Myocyte (in vitro differentiated cells): ENCODE measurements at places on chromosomes 5 and 9. TPM values are rescaled to one million over a fixed set of nuclear protein-coding genes. Genes with fewer than 3 reads are reported as not detected.
A peak's percentile ranks its signal among the peaks of the same experiment; 100 is the strongest.

- no peak for DNase-seq
These were observed 3.2 kb downstream of the IRX1 start for GRCh38 chr5:3598769-3599211.

GRCh38 chr9:13467157-13467556 is 187.7 kb upstream of the MPDZ start:
- no peak for DNase-seq

GRCh38 chr9:38226491-38226951 is 157.5 kb upstream of the SHB start:
- DNase-seq, result no peak

- no peak for DNase-seq
These were observed 33.7 kb downstream of the BICD2 start for GRCh38 chr9:92730897-92731296.

- no peak for DNase-seq
These were observed 204.9 kb downstream of the ERCC6L2 start for GRCh38 chr9:96080364-96080763.

DNA sequence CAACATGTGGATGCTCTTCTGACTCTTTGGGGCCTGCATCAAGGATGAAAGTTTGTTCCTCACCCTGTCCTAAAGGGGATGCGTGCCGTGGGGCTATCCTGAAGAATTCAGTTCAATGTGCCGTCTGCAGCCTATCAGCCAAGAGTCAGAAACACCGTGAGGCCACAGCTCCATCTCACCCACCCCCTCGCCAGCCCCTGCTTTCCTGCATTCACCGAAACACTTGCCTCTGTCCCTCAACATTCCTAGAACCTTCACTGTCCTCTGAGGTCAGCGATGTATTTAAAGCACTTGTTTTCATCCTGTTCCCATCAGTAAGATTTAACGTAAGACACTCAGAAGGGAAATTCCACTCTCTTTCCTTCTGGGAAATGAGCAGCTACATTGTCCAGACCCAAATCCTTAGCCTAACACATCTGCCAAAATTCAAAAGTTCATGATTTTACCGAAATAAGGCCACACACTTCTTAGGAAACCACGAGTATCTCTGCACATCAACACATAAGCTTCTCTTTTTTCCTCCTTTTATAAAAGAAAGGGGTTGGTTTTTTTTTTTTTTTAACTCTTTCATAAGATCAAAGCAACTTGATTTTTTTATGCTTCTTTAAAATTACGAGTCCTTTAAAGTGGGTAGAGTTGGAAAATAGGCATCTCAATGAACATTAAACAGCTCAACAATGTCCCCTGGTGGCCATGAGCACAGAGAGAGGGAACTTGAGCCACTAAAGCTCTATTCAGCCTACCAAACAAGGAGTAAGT is 100.7 kb downstream of the SUSD1 start:
- peak; percentile 100 for DNase-seq

- peak; percentile 81 for DNase-seq
These were observed 74.2 kb downstream of the NTNG2 start for GRCh38 chr9:132235894-132236661.

The SMIM15 gene
- 25.4 and 26.6 TPM in 2 replicates for total RNA-seq

DNA sequence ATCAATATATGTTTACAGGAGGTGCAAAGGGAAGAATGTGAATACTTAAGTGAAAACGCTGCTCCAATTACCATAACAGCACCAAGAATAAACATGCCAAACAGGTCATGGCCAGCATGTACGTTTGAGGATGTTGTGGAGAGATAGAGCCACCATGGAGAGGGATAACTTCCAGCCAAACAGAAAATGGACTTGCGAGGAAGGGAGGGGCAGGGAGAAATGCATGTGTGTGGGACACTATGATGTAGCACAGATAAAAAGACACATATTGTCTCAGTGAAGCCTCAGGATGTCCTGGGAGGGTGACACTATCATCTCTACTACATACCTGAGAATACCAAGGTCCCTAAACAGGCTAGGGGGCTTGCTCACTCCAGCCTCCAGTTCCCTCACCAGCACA is 488.9 kb downstream of the SPOCK1 start:
- no peak for DNase-seq

- no peak for DNase-seq
These were observed 2.5 kb upstream of the MSMP start for GRCh38 chr9:35756275-35757225.

DNA sequence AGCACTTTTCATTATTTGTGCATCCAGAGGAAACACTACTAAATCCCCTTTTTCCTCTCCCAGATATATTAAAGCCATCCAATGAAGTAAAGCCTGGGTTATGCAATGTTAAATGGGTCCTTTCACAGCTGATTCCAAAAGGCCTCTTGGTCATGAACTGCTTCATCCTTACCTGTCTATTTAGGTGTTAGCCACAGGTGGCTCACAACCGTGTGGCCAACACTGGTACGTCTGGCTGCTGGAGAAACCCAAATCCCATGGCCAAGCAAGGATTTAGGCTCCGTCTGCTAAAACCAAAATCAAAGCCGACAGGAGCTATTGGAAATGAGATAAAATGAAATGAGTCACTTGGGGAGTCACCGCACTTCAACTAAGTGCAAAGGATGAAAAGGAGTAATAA is 193.9 kb downstream of the ADCY2 start:
- no peak for DNase-seq

The TSSK1B gene
- not detected in 2 replicates for total RNA-seq

The NUP155 gene
- 24.2 and 26.7 TPM in 2 replicates for total RNA-seq

The FBLL1 gene
- total RNA-seq, result 1.0 and 1.4 TPM in 2 replicates

GRCh38 chr9:34457266-34458012 is 931 bp downstream of the FAM219A start:
- peak; percentile 80 for DNase-seq

The SLC46A2 gene
- total RNA-seq, result not detected in 2 replicates

- peak; percentile 9 for DNase-seq
These were observed 11.3 kb downstream of the ANKDD1B start for GRCh38 chr5:75622564-75622963.

DNA sequence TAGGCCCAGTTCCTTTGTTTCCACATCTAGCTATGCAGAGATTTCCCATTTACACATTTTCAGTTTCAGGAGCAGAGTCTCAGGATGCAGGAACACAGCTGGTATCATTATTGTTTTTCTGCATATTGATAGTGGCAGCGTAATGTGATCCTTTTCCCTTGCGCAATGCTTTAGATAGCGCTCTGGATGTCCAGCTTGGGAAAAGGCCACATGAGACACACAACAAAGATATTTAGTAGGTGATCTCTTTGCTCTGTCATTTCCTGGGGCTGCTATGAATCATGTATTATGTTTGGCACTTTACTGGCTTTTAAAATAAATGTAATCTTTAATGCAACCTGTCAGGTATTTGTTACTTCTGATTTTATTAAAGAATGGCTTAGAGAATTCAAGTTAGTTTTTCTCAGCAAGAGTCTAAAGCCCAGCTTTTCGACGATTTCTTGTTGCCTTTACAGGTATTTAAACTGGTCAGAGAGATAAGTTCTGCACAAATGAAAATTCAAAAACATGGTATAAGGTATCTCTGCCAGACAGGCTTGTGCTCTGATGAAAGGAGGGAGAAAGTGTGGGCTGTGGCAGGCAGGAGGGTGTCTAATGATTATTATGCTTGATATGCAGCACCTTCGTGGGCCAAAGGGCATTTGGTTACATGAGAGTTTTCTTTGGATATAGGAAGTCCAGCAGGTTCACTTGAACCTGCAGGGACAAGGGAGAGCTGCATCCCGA is 42.2 kb downstream of the PTTG1 start:
- DNase-seq, result peak; percentile 31

DNA sequence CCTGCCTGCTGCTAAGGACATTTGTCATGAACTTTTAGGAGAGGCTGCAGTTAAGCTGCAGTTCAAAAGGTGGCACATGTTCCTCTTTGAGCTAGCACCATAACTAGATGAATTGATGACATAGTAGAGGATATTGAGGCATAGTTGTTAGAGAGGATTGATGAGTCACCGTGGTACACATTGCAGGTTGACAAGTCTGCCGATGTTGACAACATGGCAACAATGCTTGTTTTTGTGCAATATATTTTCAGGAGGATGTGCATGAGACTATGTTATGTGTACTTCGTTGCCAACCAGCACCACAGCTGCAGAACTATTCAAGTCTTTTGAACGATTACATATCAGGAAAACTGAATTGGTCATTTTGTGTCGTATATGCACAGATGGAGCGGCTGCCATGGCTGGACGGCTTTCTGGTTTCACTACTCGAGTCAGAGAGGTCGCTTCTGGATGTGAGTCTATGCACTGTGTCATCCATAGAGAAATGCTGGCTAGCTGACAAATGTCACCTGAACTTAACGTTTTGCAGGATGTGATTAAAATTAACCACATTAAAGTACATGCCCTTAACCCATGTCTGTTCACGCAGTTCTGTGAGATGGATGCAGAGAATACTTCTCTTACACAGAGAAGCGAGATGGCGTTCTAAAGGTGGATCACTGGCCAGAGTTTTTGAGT is 24.2 kb downstream of the ANP32B start:
- DNase-seq, result no peak

GRCh38 chr5:142215915-142216681 is 107.5 kb downstream of the NDFIP1 start:
- peak; percentile 98 for DNase-seq

The CANX gene
- 522 and 641 TPM in 2 replicates for total RNA-seq

DNA sequence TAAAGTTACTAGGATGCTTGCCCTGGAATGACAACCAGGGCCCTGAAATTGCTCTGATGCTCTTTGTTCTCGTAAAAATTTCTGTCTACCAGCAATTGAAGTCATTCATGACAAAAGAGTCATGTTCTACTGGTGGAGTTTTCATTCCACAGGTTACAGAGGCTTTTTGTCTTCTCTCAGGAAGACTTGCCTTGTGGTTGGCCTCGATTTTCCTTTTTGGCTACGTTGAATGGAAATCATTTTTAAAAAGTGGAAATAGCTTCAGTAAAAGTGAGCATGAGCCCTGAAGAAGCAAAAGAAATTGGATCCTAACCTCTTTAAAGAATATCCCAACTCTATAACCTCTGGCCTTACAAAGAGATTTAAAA is 255.2 kb downstream of the AOPEP start:
- no peak for DNase-seq

- peak; percentile 30 for DNase-seq
These were observed 89.0 kb upstream of the MAP1B start for GRCh38 chr5:72018143-72018803.

- peak; percentile 47 for DNase-seq
These were observed 15.9 kb downstream of the EXD3 start for GRCh38 chr9:137406876-137407589.

The CD274 gene
- total RNA-seq, result 0.78 and 0.94 TPM in 2 replicates

DNA sequence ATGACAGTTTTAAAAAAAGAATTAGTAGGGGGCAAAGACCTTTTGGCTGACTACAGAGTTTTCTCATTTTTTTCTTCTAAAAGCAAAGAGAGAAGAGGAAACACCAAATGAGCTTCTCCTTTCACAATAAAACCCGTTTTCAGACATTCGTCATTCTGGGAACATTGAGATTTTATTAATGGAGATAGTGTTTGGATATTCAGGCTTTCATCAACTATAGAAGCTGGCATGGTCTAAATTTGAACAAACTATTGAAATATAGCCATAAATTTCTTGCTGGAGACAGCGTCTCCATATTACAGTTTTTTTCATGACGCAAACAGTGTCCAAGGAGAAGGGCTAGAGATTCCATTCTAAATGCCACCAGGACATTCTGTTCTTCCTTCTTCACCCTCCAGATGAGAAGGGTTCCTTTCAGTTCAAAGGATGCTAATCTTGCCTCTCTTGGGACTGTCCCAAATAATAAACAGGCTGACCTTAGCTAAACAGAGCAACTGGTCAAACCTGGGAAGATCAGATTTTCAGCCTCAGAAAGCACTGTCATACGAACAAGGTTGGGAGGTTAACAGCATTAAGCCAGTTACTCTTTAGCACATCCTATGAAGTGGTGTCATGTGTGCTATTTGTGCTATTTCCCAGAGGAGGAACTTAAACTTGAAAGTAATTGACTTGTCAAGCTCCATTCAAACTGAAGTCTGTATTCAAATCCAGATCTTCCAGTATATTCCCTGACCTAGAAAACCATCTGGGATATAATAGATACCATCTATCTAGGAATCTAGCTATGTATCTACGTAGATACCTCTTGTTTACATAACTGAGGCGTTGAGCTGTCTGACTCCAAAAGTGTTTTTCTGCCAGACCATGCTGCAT is 125.6 kb downstream of the LPAR1 start:
- no peak for DNase-seq

GRCh38 chr9:83242066-83242465 is 179.1 kb upstream of the RASEF start:
- no peak for DNase-seq

The DIRAS2 gene
- total RNA-seq, result 0.10 and 0.16 TPM in 2 replicates

- no peak for DNase-seq
These were observed 1058.0 kb downstream of the MAT2B start for GRCh38 chr5:164563370-164563769.

GRCh38 chr5:16918156-16918555 is 17.9 kb downstream of the MYO10 start:
- DNase-seq, result no peak

The TAL2 gene
- total RNA-seq, result 2.6 and 10.1 TPM in 2 replicates

The ENG gene
- total RNA-seq, result 10.5 and 12.5 TPM in 2 replicates

- DNase-seq, result no peak
These were observed 4.2 kb downstream of the C1QTNF3 start for GRCh38 chr5:34038838-34039237.

GRCh38 chr5:109997161-109997560 is 307.4 kb downstream of the MAN2A1 start:
- no peak for DNase-seq

DNA sequence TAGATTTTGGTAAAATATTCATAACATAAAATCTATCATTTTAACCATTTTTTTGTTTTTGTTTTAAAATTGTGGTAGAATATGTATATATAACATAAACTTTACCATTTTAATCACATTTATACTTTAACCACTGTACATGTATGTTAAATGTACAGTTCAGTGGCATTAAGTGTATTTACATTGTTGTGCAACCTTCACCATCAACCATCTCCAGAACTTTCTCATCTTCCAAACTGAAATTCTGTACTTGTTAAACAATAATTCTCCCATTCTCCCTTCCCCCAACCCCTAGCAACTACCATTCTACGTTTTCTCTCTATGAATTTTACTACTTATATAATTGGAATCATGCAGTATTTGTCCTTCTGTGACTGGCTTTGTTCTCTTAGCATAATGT is 11.6 kb downstream of the ANKHD1 start:
- DNase-seq, result no peak

The TTC39B gene
- total RNA-seq, result 3.8 and 6.2 TPM in 2 replicates

GRCh38 chr9:78386348-78386747 is 89.4 kb downstream of the PSAT1 start:
- no peak for DNase-seq

The ENTPD2 gene
- total RNA-seq, result 0.13 and 0.68 TPM in 2 replicates

GRCh38 chr5:122702524-122702875 is 72.4 kb upstream of the SNX2 start:
- DNase-seq, result no peak

DNA sequence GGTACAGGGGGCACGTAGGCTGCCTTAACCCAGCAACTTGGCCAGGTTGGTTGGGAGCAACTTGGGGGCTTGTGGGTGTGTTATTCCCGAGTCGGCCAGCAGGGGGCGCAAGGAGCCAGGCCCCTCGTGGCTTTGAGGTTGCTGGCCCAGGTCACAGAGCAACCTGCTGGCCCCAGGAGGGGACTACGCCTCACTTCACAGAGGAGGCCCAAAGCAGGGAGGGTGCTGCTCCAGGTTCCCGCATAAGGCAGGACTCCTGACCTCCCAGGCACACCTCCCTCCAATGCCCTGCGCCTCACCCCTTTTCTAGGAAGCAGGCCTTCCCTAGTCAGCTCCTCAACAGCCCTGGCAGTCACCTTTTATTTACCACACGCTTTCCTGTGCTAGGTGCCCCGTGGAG is 18.1 kb downstream of the KYAT1 start:
- peak; percentile 49 for DNase-seq

- no peak for DNase-seq
These were observed 54.2 kb downstream of the FNBP1 start for GRCh38 chr9:129988607-129989361.

The PCDHAC1 gene
- 0.05 and 0.10 TPM in 2 replicates for total RNA-seq

- DNase-seq, result no peak
These were observed 218.7 kb downstream of the DCP2 start for GRCh38 chr5:113195251-113195650.
